ENCODE measurements at places on chromosomes 7 and 10. TPM values are rescaled to one million over a fixed set of nuclear protein-coding genes. Genes with fewer than 3 reads are reported as not detected.

DNA sequence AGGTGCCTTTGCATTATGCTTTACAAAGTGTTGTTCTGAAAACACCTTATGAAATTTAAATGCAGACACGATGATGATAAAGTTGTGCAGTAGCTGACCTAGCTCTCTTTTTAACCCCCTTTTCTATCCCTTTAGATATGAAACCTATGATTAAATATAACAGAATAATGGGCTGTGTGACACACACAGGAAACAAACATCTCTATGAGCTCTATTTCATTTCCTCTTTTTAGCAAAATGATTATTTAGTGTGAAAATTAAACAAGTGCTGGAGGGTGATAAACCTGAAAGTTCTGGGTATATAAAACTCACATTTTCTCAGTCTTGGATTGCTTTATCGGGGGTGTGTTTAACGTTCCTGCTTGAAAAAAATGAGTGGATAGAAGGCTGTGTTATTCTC, 1310.5 kb upstream of the CELF2 start:
- DNase-seq: no peak

- DNase-seq: no peak
Observed at GRCh38 chr7:141946796-141947195, at the start of gene CLEC5A. Gene CLEC5A (minus strand): TSS chr7:141946974. CDS start chr7:141946292, 682 bp downstream.

DNA sequence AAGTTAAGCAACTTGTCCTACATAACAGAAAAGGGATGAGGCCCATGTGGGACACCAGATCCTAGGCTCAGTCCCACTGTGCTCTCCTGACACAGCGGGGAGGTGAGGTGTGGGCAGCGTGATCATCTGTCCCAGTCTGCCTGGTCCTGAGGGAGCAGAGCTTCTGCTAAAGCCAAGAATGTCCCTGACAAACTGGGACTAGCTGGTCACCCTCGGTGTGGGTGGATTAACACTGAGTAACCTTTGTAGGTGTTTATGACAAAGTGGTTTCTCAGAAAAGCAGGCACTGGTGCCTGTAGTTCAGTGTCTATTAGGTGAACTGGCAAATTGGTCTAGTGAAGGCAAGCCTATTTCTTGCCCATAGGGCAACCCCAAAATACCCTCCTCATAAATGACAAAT, 127.8 kb upstream of the HABP2 start:
- DNase-seq: no peak

Gene THSD7A
- total RNA-seq: 0.69 TPM

Gene CPN1
- total RNA-seq: not detected

Measured in H7 (cell line).